Smooth muscle cell of the umbilical artery (primary cell): ENCODE measurements at places on chromosomes 1 and 21. TPM values are rescaled to one million over a fixed set of nuclear protein-coding genes. Genes with fewer than 3 reads are reported as not detected.

OLFML3 gene
- 120 and 270 TPM in 2 replicates for total RNA-seq

HRNR gene
- not detected in 2 replicates for total RNA-seq

PDZK1IP1 gene
- total RNA-seq: not detected in 2 replicates

ABCG1 gene
- 0.30 and 0.60 TPM in 2 replicates for total RNA-seq

IFNLR1 gene
- not detected in 2 replicates for total RNA-seq

TEDDM1 gene
- not detected in 2 replicates for total RNA-seq

PDZK1 gene
- total RNA-seq: 0.28 and 0.30 TPM in 2 replicates

KRTAP12-2 gene
- total RNA-seq: not detected in 2 replicates

RGS13 gene
- total RNA-seq: not detected in 2 replicates

THEMIS2 gene
- 3.8 and 3.9 TPM in 2 replicates for total RNA-seq

LAMC2 gene
- 203 and 594 TPM in 2 replicates for total RNA-seq

IQCC gene
- total RNA-seq: 0.97 and 2.1 TPM in 2 replicates

RHD gene
- not detected in 2 replicates for total RNA-seq

BARHL2 gene
- total RNA-seq: not detected in 2 replicates

SARS1 gene
- total RNA-seq: 280 and 283 TPM in 2 replicates

IRF6 gene
- 0.05 and 0.59 TPM in 2 replicates for total RNA-seq

OR2W3 gene
- not detected in 2 replicates for total RNA-seq

RNU1-1 gene
- under 0.01 TPM in 2 replicates for total RNA-seq

ROR1 gene
- 3.6 and 9.1 TPM in 2 replicates for total RNA-seq

FNBP1L gene
- total RNA-seq: 26.1 and 29.9 TPM in 2 replicates

PRPF38B gene
- 11.9 and 14.5 TPM in 2 replicates for total RNA-seq

GABRD gene
- total RNA-seq: not detected in 2 replicates

CIART gene
- 3.6 and 4.8 TPM in 2 replicates for total RNA-seq

AMIGO1 gene
- total RNA-seq: 1.0 and 2.1 TPM in 2 replicates

ITLN2 gene
- total RNA-seq: not detected in 2 replicates

TRPM2 gene
- under 0.01 TPM in 1 of 2 replicates, not detected in the other for total RNA-seq

KLF18 gene
- total RNA-seq: not detected in 2 replicates

TFAP2E gene
- under 0.01 and 0.42 TPM in 2 replicates for total RNA-seq

IL20 gene
- total RNA-seq: not detected in 2 replicates

LIN28A gene
- not detected in 2 replicates for total RNA-seq

MIXL1 gene
- total RNA-seq: not detected in 2 replicates

IFNAR2 gene
- total RNA-seq: 6.8 and 9.5 TPM in 2 replicates

AKR7A3 gene
- total RNA-seq: 0.28 and 0.30 TPM in 2 replicates

DISC1 gene
- 5.3 and 6.7 TPM in 2 replicates for total RNA-seq

AQP10 gene
- total RNA-seq: 0.05 TPM in 1 of 2 replicates, not detected in the other

GJB5 gene
- total RNA-seq: 0.09 TPM in 1 of 2 replicates, not detected in the other

SPRR2F gene
- total RNA-seq: not detected in 2 replicates

SHC1 gene
- 249 and 465 TPM in 2 replicates for total RNA-seq

RYR2 gene
- under 0.01 TPM in 2 replicates for total RNA-seq

MEAF6 gene
- 58.5 and 70.1 TPM in 2 replicates for total RNA-seq

GJA8 gene
- total RNA-seq: not detected in 2 replicates

VHLL gene
- total RNA-seq: 0.28 TPM in 1 of 2 replicates, not detected in the other

OR14A2 gene
- not detected in 2 replicates for total RNA-seq

ARHGAP29 gene
- total RNA-seq: 7.7 and 40.0 TPM in 2 replicates

ANKRD65 gene
- 0.18 and 0.30 TPM in 2 replicates for total RNA-seq

KRTAP13-2 gene
- total RNA-seq: not detected in 2 replicates

C1orf226 gene
- 0.59 and 0.83 TPM in 2 replicates for total RNA-seq

FCRLA gene
- total RNA-seq: 0.59 and 0.83 TPM in 2 replicates

SH3BGRL3 gene
- 20.5 and 55.5 TPM in 2 replicates for total RNA-seq

PTPRC gene
- under 0.01 TPM in 1 of 2 replicates, not detected in the other for total RNA-seq

ACTN2 gene
- total RNA-seq: under 0.01 and 0.32 TPM in 2 replicates

CRB1 gene
- 0.09 and 0.30 TPM in 2 replicates for total RNA-seq

OR10J1 gene
- not detected in 2 replicates for total RNA-seq

RRAGC gene
- total RNA-seq: 30.6 and 32.1 TPM in 2 replicates

INAVA gene
- total RNA-seq: 0.18 TPM in 1 of 2 replicates, not detected in the other

RPF1 gene
- total RNA-seq: 24.9 and 26.3 TPM in 2 replicates

ZNF683 gene
- not detected in 2 replicates for total RNA-seq

VWA5B1 gene
- not detected in 2 replicates for total RNA-seq

GJB3 gene
- not detected in 2 replicates for total RNA-seq
